ENCODE measurements at places on chromosomes 6 and 20.

- no peak for DNase-seq
These were observed 417 bp downstream of the VAPB start for GRCh38 chr20:58389324-58389967.

- no peak for DNase-seq
These were observed 35.2 kb upstream of the IYD start for GRCh38 chr6:150333585-150333941.

- no peak for DNase-seq
These were observed 10.2 kb upstream of the RCAN2 start for GRCh38 chr6:46501136-46502089.

DNA sequence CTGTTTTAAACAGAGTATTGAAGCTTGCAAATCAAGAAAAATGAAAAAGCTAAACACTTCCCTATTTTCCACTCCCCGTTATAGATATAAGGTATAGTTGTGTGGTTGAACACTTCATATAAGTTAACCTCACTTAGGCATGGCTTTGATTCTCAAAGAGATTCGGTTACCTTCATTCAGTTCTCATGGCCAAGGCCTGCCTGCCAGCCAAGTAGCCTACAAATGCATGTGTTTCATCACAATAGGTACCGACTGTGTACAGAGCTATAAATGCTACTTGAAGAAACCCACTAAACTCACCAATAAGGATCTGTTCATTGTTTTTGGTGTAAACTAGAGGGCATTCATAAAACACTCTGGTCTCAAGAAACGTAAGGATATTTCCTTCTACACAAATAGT lies 27.8 kb downstream of the PM20D2 start:
- DNase-seq: no peak

GRCh38 chr6:4133941-4134838 lies 1.2 kb downstream of the ECI2 start:
- DNase-seq: no peak

- DNase-seq: no peak
These were observed 64.4 kb downstream of the SMPDL3A start for GRCh38 chr6:122853259-122853995.

DNA sequence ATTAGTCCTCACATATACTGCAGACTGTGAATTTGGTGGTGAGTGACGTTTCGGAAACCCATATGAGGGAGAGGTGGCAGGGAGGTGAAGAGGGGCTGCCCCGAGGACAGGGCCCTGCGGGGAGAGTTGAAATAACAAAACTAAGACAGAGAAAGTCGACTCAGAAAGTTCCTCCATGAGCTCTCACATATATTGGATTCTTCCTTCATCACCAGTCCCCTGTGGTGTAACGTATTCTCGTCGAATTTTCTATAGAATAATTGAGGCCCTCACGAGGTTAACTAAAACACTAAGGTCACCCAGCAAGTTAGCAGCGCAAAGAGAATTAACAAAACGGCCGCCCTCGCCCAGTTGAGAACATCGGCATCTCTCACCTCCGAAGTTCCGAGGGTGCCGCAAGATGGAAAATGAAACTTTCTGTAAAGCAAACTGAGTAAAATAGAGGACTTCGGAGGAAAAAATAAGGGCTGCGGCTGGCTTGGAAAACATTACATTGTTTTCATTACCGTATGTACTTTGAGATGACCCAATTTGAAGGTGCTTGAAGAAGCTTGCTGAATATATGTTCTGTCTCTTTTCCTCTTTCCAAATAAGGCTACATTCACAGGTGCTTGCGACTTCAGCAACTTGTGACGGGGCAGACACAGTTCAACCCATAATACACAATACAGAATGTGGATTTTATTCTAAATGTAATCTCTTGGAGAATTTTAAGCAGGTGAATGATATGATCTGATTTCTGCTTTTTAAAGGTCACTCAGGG lies 490.9 kb upstream of the JARID2 start:
- DNase-seq: peak; percentile 51

- no peak for DNase-seq
These were observed 135.0 kb upstream of the TNFAIP3 start for GRCh38 chr6:137731960-137732616.

- DNase-seq: no peak
These were observed 2.1 kb downstream of the KIAA1586 start for GRCh38 chr6:57048577-57048976.

DNA sequence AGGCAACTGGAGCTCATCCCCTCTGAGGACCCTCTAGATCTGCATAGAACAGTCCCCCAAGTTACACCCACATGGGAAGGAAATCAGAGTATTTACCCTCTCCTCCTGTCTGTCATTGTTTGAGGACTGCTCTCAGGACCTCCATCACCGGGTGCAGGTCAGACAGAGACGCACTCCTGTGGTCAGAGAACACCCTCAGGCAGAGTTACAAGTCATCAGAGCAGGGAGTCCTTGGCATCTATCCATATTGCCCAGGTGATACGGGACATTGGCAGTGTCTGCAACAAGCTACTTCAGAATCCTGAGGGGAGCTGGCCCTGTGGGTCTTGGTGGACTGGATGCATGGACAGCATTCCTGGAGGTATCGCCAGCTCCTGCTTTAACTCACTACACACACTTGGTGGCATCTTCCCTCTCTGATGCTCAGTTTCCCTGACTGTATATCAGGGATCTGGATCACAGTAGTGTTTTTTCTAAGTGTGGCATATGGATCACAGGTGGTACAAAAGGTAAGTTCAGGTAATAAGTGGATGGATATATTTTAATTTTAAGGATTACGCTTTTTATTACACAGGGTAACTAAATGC lies 15.1 kb upstream of the ISM1 start:
- no peak for DNase-seq

DNA sequence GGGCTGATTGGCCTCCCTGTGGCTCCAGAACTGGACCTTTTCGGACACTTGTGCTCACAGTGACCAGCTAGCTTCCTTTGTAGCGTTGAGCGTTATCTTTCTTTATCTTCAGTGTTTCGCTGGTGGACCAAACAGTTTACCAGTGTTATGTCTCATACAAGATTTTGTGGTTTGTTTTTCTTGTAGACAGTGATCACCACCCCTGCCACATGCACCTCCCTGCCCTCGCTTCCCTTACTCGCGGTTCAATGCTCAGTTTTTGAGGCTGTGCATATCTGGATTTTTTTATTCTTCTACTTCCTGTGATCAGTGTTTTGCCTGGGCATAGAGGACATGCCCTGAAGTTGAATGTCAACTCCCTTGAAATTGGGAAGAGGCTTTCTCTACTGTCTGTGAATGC lies 16.4 kb downstream of the MYT1 start:
- peak; percentile 27 for DNase-seq

DNA sequence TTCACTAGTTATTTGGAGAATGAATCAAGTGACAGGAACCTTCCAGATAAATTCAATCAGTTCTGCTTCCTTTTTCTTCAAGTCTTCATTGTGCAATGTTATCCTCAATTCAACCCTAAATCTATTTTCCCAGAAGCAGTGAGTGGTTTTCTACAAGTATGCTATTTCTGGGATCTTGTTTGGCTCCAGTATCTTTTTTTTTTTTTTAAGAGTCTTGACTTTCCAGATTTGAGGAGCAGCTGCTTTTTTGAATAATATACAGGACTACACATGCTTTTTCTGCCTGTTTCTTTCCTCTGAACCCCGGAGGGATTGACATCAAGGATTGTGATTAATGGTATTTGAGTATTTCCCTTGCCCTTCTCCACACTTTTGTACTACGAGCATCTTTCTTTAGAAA lies 339.2 kb upstream of the JAG1 start:
- no peak for DNase-seq

DNA sequence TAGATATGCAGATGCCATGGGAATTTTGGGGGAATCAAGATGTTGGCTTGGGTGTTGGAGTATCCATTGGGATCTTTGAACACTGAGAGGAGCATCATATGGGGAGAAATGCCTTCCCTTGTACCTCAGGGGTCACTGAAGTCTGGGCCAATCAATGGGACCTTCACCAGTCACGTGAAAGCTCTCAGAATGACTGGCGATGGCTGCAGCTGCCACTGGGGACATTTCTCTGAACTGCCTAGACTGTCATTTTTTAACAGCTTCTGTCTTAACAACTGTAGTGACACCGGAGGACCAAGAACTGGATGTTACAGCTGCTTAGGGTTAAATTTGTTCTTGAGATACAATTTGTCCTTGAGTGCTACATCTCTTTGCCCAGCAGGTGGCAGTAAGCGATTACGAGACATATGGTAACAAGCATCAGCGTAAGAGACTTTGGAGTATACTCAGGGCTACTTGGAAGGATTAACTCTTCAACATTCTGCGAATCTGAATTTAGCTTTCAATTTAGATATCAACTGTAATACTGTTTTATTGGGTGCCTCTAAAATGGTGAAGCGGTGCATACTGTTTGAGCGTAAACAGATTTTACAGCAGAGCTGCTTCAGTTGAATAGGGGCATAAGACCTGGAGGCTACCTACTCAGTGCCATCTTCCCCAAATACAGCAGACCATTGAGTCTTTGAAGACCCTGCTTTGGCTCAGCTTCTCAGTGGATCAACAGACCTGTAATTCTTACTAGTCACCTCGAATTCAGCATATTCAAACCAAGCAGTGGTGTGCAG lies 36.0 kb downstream of the CCN2 start:
- peak; percentile 49 for DNase-seq

DNA sequence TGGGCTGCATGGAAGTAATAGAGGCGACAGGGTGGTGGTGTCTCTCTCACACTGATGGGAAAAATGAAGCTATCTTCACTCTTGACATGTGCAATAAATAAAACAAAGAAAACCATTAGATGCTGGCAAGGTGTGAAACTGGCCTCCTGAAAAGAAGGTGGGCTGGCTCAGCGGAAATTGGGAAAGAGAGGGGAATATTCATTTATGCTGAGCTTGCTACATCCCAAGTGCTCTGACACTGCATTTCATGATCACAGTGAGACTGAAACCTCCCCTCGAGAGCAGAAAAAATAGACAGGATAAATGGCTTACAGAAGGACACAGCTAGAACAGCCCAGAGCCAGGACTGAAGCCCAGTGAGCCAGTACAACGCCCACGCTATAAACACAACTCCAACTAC lies 112.1 kb upstream of the SMLR1 start:
- DNase-seq: no peak

GRCh38 chr6:43766500-43766853 lies 3.5 kb upstream of the VEGFA start:
- no peak for DNase-seq

DNA sequence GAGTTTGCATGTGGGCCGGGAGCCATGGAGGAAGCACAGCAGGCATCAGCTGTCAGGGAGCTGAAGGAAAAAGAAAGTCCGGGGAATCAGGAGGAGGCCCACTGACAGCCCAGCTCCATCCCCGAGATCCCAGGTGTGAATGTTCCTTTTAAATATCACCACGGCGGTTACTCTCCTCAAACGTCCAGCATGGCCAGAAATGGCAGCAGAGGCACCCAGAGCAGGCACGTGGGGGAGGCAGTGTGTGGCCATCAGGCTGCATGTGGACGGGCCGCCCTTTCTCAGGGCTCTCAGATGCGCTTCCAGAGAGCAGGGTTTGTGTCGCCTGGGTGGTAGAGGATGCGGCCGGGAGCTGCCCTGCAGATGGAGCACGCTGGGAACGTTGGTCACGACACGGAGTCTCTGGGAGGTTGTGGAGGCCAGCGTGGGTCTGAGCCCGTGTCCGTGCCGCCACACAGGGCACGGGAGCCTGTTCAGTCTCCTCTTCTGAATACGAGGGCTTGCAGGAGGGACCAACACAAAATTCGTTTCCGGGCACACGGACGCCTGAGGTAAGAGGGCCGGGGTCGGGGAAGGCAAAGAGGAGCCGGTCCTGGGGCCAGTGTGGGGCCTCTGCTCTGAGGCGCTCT lies 45.3 kb upstream of the DACT2 start:
- no peak for DNase-seq

DNA sequence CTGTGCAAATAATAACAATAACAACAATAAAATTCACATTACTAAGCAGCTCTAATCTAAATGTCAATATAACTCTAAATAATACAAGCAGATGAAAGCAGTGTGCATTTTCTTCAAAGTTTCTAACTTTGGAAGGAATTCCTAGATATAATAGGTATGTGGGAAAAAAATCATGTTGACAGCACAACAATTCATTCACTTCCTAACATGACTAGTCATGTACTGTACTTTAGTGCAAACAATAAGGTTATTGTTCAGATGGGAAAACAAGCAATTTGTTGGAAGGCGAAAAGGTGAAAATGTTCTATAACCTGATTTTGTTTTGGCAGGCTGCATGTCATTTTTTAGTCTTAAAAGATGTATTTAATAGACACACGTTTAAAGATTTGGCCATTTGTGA lies 484.3 kb upstream of the JAG1 start:
- DNase-seq: no peak

DNA sequence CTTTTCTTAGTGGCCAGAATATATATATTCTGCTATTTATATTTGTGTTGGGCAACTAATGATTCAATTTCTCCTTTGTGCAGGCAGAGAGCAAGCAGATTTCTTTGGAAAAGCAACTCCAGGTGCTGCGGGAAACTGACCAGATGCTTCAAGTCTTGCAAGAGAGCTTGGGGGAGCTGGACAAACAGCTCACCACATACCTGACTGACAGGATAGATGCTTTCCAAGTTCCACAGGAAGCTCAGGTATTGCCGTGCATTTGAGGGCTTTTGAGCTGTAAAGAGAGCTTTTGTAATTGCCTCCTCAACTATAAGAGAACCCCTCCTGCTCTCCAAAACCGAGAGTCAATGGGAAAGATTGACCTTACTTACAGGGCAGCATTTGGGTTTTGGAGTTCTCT lies 203.5 kb downstream of the UTRN start:
- no peak for DNase-seq

GRCh38 chr6:124036384-124036783 lies 232.7 kb downstream of the NKAIN2 start:
- no peak for DNase-seq

DNA sequence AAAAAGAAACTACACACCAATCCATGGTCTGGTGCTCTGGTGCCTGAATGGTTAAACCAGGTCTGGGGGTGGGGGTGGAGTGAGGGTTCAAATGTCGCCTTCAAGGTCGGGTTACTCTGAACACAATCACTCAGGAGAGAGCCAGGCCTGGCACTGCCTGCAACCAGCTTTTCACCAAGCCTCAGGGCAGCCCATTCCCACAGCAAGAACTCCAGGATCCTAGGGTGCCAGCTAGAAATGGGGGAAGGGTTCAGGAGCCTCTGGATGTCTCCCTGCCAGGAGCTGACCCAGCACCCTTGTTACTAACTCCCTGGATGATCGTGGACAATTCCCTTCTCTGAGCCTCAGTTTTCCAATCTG lies 6.7 kb downstream of the SDC4 start:
- no peak for DNase-seq

DNA sequence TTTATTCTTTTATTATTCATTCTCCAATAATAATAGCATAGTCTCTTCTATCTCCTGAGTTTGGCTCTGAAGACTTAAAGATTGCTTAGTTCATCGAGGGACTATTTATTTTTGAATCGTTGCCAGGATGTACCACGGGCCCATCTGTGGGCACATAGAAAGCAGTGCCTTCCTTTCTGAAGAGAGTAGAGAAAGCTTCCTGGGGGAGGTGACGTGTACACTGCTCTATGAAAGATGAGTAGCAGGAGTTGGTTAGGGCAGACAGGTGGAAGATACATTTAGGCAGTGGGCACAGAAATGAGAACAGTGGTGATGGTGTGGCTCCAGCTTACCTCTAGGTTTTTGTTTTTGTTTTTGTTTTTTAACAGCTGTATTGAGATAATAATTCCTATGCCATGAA lies 98.4 kb downstream of the CDKAL1 start:
- no peak for DNase-seq

- no peak for DNase-seq
These were observed 95.6 kb downstream of the SNAP25 start for GRCh38 chr20:10314198-10314597.

- DNase-seq: no peak
These were observed 2.6 kb upstream of the GPSM3 start for GRCh38 chr6:32194825-32195651.

GRCh38 chr6:15546591-15546990 lies 116.2 kb downstream of the DTNBP1 start:
- DNase-seq: no peak
